ENCODE measurements at places on chromosomes 11 and 22.

GRCh38 chr11:16832193-16832539 lies 93.7 kb downstream of the C11orf58 start:
- no peak for DNase-seq

GRCh38 chr22:17513612-17514011 lies 49.7 kb upstream of the SLC25A18 start:
- DNase-seq = no peak

- DNase-seq = no peak
These were observed 14.4 kb upstream of the PAMR1 start for GRCh38 chr11:35539781-35540281.

GRCh38 chr11:65290448-65291165 lies 24.1 kb upstream of the CDC42EP2 start:
- DNase-seq = no peak

GRCh38 chr11:47514825-47515647 lies 37.9 kb downstream of the CELF1 start:
- peak; percentile 65 for DNase-seq

DNA sequence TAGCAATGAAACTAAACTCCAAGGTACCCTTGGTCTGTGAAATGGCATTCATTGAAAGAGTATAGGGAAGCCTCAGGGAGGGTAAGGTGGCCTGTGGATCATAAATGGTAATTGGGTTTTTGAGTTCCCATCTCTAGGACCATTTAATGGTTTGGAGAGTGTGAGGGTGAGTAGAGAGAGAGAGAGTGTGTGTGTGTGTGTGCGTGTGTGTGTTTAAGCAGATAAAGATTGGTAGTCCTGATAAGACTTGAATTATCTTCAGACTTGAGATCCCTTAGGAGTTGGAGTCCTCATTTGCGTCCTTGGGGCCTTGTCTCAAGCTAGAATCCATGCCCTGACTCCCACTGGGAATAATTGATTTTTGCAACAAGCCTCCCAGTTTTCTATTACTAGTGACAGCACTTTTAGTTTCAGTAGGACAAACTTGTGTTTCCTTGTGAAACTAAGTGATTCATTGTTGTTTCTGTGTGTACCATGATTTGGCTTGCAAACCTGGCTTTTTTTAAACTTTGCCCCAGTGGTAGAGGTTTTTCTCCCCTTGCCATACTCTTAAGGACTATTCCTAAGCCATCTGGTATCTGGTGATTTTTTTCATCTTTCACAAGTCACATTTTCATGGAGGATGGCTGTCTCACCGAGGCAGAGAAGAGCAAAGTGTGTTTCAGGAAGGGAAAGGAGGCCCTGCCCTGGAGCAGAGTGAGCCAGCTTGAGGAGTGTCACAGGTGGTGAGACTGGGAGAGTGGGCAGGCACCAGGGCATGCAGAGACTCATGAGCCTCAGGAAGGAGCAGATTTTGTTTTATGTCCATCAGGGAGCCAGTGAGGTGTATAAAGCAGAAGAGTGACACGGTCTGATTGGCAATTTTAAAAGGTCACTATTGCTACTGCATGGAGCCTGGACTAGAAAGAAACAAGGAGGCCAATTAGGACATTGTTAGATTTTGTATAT lies 26.7 kb downstream of the ALKBH3 start:
- DNase-seq = no peak

GRCh38 chr11:41334007-41334933 lies 125.2 kb downstream of the LRRC4C start:
- DNase-seq = no peak

DNA sequence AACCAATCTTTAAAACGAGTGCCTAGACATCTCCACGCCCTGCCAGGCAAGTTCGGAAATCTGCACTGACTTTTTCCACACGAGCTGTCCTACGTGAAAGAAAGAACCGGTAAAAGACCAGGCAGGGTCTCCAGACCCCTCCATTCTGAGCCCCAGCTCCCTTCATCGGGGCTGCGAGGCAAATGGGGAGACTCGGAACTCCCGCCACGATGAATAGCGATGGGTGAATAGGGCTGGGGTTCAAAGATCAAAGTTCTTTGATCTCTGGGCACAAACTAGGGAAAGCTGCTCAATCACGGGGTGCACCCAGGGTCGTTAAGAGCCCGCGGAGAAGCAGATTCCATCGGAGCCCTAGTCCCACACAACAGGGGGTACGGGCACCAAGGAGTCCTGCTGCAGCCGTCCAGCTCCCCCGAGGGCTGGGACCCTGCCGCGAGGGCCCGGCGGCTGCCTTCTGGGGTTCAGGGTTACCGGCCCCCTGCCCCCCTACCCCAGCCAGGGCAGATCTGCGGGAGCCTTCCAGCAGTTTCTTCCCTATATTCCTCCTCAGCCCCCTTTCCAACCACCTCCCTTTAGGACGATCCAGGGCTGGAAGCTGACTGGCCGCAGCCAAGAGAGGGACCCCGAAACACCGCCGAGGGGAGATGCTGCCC lies 1.1 kb downstream of the LRP4 start:
- no peak for DNase-seq

- no peak for DNase-seq
These were observed 62.2 kb downstream of the ARFGAP3 start for GRCh38 chr22:42794551-42795510.

DNA sequence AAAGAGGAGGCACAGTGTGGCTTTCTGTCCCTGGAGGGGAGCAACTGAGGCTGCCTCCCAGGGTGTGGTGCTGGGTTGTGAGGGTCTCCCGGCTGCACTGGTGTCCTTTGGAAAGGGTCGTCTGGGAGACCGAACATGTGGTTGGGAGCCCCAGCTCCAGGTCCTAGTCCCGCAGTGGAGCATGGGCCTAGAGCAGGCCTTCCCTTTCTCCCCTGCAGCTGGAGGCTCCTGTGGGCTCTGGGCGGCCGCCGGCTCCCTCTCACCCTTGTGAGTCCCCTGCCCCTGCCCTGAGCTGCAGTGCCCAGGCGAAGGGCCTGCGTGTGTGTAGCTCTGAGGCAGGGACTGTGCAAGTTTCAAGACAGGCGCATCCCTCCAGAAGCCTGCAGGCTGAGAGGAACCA lies 1492.7 kb downstream of the BRD1 start:
- no peak for DNase-seq
